CD4-positive, alpha-beta T cell treated with Interleukin-15 for 4 hours (primary cell): ENCODE measurements at places on chromosomes 5 and 9.
A peak's percentile ranks its signal among the peaks of the same experiment; 100 is the strongest.

DNA sequence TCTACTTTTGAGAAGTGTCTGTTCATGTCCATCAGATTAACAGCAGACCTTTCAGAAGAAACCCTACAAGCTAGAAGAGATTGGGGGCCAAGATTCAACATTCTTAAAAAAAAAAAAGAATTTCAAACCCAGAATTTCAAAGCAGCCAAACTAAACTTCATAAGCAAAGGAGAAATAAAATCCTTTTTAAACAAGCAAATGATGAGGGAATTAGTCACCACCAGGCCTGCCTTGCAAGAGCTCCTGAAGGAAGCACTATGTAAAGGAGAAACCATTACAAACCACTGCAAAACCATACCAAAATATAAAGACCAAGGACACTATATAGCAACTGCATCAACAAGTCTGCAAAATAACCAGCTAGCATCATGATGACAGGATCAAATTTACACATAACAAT is 124.6 kb upstream of the PDE4D start:
- no peak for DNase-seq

DNA sequence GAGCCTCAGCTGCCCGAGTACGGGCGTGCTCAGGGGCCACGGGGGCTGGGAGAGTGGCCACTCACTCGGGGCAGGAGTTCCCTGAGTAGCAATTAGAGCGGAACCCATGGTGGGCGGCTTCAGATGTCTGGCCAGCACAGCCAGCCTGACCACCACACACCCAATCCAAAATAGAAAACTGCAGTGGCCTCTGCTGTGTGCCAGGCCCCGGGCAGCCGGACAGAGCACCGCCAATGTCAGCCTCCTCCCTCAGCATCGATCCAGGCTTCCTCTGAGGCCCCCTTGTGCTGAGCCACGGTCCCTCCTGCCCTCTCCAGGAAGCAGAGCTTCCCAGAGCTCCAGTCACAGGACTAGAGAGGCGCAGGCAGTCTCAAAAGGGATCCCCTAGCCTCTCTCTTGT is 2.7 kb downstream of the ADAMTS2 start:
- DNase-seq, result no peak

GRCh38 chr9:129972816-129973215 is 70.2 kb downstream of the FNBP1 start:
- no peak for DNase-seq

- no peak for DNase-seq
These were observed 72.7 kb upstream of the RANBP3L start for GRCh38 chr5:36374266-36374862.

DNA sequence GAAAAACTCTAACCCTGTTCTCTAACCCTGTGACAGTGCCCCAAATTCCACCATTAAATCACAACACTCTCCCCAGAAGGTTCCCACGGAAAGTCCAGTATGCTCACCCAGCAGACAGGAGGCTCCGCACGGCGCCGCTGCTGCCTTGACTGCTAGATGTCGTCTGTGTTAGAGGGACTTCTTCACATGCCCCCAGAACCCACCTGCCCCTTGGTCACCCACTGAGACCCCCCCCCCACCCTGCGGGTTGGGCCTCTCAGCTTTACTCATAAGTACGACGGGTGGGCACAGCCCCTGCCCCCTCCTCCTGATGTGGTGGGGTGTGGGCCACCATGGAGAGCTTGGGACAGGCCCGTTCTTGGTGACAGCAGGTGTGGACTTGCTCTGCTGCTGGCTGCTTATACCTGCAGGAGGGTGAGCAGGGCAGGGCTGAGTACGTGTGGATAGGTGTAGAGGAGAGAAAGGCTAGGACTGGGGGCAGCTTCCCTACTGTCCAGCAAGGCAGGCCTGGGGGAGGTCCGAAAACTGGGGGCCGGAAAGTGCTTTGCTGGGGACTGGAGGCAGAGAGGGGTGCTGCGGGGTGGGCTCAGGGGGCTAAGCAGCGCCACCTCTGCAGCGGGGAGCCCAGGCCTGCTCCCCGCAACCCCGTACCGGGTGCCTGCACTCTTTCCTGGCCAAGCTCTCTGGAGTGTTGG is 57.5 kb upstream of the OLFM1 start:
- no peak for DNase-seq

GRCh38 chr5:149794487-149794971 is 64.4 kb downstream of the PPARGC1B start:
- DNase-seq, result no peak

DNA sequence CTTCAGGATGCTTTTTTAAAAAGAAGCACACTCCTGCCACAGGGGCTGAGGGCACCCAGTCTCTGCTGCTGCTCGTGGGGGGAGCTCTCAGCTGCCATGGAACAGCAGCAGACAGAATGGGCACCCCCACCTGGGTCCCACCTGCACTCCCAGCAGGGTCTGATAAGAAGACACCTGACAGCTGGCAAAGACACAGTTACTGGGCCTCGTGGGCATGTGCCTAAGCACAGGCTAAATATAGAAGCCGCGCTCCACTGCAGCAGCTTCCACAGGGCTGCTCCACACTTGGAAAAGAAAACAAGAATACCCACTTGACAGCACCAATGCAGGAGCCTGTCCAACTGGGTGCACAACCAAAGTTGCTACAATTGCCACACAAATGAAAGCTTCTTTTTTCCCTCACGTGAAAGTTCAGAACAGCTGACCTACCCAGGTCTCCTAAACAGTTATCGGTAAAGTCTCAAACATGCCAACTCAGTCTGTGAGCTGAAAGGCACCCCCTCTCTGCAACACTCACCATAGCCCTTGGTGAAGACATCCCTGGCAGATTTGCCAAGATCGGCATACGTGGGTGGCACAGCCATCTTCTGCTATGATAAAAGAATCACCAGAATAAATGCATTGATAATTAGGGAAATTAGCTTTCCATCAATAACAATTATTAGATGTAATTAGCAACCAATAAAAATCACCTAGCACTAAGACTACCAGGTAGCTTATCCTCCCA is 12.2 kb downstream of the VDAC1 start:
- no peak for DNase-seq

GRCh38 chr9:26682796-26683496 is 209.7 kb downstream of the CAAP1 start:
- no peak for DNase-seq

- no peak for DNase-seq
These were observed 330.3 kb downstream of the MLLT3 start for GRCh38 chr9:20292002-20292401.

DNA sequence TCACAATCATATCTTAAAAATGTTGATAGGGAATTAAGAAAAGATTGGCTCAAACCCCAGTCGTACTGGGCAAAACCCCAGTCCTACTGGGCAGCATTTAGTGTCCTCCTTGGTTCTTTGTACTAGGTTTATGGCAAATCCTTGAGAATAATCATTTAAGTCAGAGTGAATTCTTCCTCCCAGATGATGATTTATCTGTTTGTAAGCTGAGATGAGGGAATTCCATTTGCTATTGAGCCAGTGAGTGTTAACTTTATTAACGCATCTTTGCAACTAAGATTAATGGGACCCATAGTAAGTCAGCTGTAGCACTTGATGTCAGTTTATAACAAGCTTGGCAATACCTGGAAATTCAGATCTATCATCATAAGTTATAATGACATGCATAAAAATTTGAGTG is 821.8 kb upstream of the DMAC1 start:
- DNase-seq, result no peak

DNA sequence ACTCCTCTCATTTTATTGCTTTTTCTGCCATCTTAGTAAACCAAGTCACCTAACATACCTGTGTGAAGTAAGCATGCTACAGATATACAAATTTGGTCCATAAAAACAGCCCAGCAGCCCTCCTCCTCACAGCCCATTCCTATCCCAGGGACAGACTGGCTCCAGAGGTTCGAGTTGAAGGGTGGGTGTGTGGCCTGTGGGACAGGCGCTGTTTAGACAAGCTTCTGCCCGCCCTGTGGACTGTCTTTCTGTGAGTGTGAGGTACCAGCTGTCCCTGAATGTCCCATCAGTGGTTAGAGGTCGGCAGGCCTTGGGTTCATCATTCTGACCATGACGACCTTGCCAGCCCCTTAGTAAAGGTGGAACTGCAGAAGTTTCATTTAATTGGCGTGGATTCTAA is 82.0 kb downstream of the WNK2 start:
- DNase-seq, result no peak

- DNase-seq, result no peak
These were observed 179.6 kb upstream of the MPDZ start for GRCh38 chr9:13459071-13459470.

DNA sequence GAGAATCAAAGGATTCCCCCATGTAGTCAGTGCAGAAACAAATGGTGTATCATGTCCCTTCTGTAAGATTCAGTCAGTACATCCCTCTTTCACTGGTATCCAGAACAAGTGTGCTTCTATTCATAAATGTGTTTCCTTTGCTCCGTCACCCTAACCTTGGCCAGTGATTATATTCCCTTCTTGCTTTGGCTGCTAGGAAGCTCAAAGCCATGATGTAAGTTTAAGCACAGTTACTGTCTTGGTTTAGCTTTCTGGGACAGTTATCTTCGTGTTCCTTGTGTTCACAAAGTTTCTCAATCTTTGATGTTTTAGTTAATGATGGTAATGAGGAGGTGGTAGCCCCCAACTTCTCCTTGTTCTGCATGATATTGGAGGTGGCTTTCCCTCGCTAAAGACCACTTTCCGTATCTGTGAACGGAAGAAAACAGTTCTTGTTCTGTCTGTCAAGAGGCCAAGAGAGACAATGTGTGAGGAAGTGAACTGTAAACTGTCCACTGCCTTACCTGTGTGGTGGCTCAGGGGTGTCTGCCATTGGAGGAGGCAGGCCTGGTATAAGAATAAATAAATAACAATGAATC is 2.2 kb upstream of the AMBP start:
- DNase-seq, result no peak

- DNase-seq, result peak; percentile 43
These were observed 89.8 kb downstream of the NTRK2 start for GRCh38 chr9:84759300-84759750.
